ENCODE measurements at places on chromosomes 6 and 20. TPM values are rescaled to one million over a fixed set of nuclear protein-coding genes. Genes with fewer than 3 reads are reported as not detected.

NCOA7 gene
- 57.7 TPM for total RNA-seq

CAGE1 gene
- total RNA-seq, result not detected

CRISP2 gene
- total RNA-seq, result 1.6 TPM

SLC17A2 gene
- total RNA-seq, result not detected

TRIM15 gene
- not detected for total RNA-seq

COL9A1 gene
- 10.8 TPM for total RNA-seq

GSTA3 gene
- total RNA-seq, result 0.69 TPM

TP53INP2 gene
- 8.5 TPM for total RNA-seq

FUCA2 gene
- total RNA-seq, result 17.3 TPM

DSP gene
- total RNA-seq, result 6.2 TPM

TBXT gene
- total RNA-seq, result not detected

RFX6 gene
- total RNA-seq, result not detected

PLCB1 gene
- 85.8 TPM for total RNA-seq

ATP9A gene
- total RNA-seq, result 390 TPM

HCK gene
- 5.1 TPM for total RNA-seq

CTAGE9 gene
- not detected for total RNA-seq

HRH3 gene
- 2.3 TPM for total RNA-seq

SLC44A4 gene
- total RNA-seq, result not detected

CFAP206 gene
- total RNA-seq, result 14.8 TPM

CNR1 gene
- 162 TPM for total RNA-seq

AKAP12 gene
- 120 TPM for total RNA-seq

ME1 gene
- 12.9 TPM for total RNA-seq

SLPI gene
- not detected for total RNA-seq

SLC13A3 gene
- 6.9 TPM for total RNA-seq

KHDC1 gene
- total RNA-seq, result 7.8 TPM

OR2J3 gene
- not detected for total RNA-seq

PREP gene
- total RNA-seq, result 31.6 TPM

ABHD16B gene
- total RNA-seq, result not detected

ARMC12 gene
- total RNA-seq, result not detected

OR5V1 gene
- not detected for total RNA-seq

TMEM14C gene
- 61.8 TPM for total RNA-seq

ABHD12 gene
- 69.2 TPM for total RNA-seq

HINT3 gene
- total RNA-seq, result 89.0 TPM
